ENCODE measurements at places on chromosomes 6 and 20.

- DNase-seq = no peak
Measured at GRCh38 chr6:149974825-149975224, 11.1 kb downstream of the ULBP1 start.

DNA sequence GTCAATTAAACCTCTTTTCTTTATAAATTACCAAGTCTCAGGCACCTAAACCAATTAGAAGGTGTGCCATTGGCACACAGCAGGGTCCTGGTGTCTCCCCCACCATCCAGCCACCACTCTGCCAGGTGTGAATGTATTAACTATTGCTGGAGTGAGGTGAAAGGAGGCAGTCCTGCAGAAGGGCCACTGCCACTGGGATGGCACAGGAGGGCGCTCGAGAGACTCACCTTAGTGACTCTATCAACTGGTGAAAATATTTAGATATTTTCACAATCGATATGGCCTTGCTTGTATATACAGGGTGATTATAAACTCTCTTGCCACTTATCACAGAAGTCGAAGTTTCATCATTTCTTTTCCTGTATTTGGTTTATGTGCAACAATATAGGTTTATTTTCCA, 145.6 kb upstream of the ESR1 start:
- no peak for DNase-seq

DNA sequence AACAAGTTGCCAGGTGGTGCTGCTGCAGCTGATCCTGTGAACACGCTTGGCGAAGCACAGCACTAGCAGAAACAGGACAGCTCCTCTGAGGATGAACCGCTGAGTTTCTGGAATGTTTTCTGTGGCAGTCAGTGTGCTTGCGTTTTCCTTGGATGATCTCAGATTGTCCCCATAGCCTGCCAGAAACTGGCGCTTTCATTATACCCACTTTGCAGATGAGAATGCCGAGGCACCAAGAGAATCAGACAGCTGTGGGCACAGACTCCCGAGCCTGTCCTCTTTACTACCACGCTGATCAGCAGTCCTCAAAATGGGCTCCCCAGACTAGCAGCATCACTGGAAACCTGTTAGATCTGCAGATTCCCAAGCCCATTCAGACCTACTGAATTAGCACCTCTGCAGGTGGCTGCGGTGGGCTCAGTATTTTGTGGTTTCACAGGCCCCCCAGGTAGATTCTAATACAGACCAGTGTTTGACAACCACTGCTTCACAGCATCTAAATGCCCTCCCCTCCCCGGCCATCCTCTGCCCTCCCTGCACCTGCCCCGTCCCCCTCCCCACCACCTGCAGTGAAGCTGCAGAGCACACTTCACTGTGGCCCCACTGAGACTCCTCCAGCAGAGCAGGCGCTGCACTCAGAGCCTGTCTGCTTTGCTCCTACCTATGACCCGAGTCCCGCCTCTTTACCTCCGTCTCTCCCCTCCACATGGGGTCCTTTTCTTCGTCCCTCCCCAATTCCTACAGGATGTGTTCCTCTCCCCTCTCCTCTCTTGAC, 29.6 kb downstream of the SPATA2 start:
- no peak for DNase-seq

DNA sequence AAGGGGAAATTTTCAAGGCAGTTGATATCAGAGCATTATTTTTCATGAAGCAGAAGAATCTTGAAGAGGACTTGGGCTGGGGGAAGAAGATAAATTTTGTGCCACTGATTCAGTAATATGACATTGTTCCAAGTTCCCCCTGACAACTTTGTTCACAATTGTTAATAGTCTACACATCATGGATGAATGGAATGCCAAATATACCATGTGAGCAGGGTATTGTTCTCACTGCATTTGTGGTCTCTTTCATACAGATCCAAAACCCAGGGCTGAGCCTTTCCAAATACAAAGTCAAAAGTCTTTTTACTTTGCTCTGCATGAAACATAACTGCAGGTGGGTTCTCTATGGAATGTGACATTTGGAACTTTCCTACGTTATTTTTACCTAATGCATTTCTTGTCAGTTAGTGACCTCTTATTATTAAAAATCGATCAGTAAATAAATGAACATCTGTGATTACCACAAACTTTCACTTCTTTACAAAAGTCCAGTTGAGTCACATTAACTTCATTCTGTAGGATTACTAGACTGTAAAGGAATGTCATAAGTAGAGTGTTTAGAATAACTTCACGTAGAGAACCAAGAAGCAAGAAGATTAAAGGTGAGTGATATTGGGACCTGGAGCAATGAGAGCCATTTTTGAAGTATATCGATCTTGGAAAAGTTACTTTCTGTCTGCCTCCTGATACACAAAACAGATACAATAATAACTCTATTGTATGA, 100.9 kb downstream of the RCAN2 start:
- DNase-seq = no peak

- no peak for DNase-seq
Measured at GRCh38 chr6:160259598-160259997, 977 bp upstream of the SLC22A2 start.

DNA sequence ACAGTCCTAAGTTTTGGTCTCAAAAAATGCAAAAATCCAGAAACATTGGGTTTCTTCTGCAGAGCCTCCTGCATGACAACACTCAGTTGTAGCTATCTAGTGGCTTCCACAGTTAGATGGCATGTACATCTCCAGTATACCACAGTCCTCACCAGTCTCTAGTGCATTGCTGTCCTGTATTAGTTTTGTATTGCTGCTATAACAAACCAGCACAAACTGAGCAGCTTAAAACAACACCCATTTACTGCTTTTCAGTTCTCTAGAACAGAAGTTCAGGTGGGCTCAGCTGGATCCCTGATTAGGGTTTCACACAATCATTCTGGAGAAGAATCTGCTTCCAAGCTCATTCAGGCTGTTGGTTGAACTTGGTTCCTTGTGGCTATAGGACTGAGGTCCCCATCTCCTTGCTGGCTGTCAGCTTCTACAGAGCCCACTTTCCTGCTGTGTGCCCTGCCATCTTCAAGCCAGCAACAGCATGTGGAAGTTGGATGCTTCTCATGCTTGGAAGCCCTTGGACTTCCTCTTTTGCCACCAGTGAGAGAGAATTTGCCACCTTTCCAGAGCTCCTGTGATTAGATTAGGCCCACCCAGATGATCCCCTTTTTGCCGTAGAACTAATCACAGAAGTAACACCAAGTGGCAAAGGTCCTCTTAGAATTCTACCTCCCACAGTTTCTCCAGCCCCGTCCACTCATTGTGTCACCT, 48.9 kb upstream of the TBC1D7 start:
- no peak for DNase-seq

DNA sequence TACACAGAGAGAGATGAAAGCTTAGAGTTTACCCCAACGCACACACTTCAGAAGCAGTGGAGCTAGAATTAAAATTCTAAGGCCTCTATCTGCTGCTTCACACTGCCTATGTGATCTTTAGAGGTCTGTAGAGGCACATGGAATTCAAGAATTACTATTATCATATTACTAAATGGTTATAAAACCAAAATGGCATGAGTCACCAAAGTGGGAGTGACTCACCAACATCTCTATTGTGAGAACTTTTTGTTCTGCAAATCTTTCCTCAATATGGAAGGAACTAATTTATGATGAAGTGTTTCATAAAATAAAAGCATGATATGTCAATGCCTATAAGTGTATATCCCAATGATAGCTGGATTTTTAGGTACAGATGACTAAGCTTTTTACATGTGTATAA, 28.5 kb upstream of the TMEM244 start:
- no peak for DNase-seq

DNA sequence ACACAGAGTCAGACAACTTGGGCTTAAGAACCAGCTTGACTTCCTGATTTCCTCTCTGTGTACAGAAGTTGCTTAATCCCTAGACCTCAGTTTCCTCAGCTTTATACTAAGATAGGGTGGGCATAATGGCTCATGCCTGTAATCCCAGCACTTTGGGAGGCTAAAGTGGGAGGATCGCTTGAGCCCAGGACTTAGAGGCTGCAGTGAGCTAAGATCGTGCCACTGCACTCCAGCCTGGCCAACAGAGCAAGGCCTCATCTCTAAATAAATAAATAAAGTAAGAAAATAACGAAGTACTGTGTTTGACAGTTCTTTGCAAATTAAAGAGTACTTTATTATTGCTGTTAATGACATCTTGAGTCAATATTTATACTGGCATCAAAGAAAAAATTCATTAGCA, 41.7 kb downstream of the CNKSR3 start:
- no peak for DNase-seq

DNA sequence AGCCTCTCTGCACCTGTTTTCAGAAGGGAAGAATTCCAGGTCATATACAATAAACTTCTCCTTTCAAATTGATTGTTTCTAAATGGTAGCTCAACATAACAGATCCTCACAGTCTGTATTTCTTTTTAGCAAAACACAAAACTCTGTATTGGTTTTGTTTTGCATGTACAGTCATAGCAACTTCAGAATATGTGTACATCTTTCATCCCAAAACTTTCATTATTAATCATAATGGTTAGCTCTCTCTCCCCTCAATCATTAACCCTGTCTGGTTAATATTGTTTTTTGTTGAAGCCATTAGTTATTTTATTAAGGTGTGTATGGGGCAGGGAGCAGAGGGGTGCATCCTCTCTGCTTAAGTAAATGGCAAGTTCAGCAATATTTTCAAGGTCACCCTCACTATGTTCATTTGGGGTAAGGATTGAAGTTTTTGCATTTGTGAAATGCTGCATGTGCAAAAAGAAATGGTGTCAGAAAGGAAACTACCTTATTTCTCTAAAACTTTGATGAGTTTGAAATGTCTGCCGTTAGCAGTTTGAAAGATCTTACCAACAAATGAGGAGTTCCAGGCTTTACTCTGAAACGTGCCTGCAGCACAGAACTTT, 136.8 kb upstream of the BTBD3 start:
- no peak for DNase-seq

GRCh38 chr20:37921341-37921929, 18.5 kb downstream of the VSTM2L start:
- DNase-seq = no peak

- DNase-seq = no peak
Measured at GRCh38 chr6:80690551-80691131, 584.2 kb downstream of the BCKDHB start.

DNA sequence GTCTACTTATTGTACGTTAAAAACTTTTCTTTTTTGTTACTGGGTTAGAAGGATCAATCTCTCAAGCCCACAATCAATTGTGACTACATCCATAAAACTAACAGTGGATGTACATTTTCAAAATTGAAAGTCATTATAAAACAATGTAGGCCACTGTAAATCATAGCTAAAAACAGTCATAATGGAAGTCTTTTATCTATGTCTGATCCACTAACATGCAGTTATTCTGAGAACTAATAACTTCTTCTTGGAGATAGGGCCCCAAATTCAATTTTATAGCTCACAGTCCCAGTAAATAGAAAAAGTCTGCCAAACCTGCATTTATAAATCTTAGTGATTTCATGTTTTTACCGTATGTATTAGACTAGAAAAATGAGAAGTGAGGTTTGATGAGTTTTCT, 187.3 kb upstream of the MMS22L start:
- DNase-seq = no peak

- DNase-seq = no peak
Measured at GRCh38 chr20:47231382-47232039, 125.0 kb downstream of the ZMYND8 start.

- DNase-seq = no peak
Measured at GRCh38 chr20:46557231-46557956, 6.9 kb upstream of the OCSTAMP start.

DNA sequence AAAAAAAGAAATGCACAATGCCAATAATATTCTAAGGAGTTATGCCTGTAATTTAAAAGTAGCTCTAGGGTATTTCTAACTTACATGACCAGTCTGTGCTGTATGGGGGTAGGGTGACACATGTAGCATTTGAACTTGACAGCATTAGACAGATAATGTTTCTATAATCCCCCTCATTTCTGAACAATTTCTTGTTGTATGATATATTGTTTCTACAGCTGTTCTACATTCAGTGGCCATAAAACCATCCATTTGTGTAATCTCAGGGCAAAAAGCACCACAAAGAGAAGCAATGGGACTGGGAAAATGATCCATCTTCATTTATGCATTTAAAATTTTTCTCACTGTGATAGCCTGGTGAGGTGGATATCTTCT, 767.8 kb downstream of the TFAP2A start:
- DNase-seq = no peak
